ENCODE measurements at places on chromosomes 3 and 15.

- DNase-seq: no peak
Observed at GRCh38 chr3:38043486-38043885, 4.5 kb downstream of the DLEC1 start.

- no peak for DNase-seq
Observed at GRCh38 chr3:28317438-28318022, 31.0 kb upstream of the ZCWPW2 start.

GRCh38 chr3:17850448-17850847 is 108.0 kb upstream of the TBC1D5 start:
- DNase-seq: no peak

DNA sequence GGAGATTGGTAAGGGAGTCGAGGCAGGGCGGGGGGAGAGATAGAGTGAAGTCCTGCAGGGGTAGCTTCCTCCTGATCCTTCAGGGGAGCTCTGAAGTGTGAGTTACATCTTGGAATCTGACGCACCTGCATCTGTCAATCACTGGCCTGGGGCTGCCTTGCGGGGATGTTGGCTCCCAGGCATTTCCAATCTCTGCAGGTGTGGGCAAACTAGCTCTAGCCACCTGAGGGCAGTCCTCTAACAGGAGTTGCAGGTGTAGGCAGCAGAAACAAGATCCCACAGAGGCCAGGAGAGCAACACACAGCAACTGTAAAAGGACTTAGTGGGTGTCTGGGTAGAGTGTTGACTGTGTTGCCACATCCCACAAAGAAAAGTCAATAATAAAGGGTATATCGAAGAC is 63.6 kb downstream of the ZNF621 start:
- no peak for DNase-seq

GRCh38 chr3:77718311-77718710 is 678.4 kb downstream of the ROBO2 start:
- DNase-seq: no peak

DNA sequence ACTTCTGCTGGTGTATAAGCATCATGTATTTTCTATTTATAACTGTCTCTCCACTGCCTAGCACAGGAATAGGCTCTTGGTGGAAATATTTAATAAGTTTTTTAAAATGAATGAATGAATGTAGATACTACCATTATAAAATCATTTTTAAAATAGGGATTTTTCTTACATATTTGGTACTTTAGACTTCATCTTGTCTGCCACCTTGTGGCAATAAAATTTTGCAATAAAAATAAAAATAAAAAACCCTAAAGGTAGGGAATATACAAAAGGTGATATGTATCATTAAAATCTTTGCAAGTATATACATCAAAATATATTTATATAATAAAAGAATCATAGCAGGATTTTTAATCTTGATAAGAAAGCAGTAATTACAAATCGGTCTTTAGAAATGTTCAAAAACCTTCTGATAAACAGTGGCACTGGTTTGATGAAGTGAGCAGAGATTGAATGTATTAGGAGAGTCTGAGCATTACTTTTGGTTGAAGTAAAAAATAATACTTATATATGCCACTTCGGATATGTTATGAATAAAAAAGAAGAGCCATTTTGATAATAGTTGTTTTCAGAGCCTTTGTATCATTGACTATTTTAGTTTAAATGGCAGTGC is 95.2 kb downstream of the SPATA16 start:
- DNase-seq: no peak

DNA sequence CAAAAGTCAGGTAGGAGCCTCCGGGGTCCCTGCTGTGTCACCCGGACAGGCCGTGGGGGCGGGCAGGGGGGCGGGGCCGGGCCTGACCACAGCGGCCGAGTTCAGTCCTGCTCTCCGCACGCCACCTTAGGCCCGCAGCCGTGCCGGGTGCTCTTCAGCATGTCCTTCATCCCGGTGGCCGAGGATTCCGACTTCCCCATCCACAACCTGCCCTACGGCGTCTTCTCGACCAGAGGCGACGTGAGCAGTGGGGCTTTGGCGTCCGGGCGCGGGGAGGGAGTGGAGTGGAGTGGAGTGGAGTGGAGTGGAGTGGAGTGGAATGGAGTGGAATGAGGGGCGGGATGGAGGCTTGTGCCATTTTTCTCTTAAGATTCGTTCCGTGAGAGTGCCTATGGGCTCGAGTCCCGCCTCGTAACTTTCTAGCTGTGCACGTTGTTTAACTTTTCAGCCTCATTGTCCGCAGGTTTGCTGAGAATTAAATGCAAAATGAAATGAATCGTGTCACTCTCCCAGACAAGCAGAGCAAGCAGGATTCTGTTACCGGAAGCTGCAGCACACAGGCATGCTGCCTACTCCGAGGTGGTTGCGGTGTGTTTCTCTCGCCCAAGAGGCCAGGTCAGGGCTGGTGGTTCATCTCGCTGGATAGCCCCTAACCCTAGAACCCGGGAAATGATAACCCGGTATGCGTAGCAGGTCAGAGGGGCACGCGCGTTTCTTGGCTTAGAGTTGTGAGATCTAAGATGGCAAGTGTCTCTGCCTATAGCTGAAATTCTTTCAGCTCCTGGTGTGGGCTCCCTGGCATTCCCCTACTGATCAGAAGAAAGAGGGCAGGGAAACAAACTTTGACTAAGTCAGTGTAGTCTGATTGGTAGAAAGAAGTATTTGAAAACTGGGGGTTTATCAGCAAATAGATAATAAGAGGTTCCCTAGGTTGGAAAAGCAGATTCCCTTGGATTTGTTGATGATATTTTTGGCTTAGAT is at the start of gene FAH:
Gene FAH (plus strand): TSS at position 104 of the 981 bp plus-strand sequence. CDS start 56 bp downstream, at position 160.
- no peak for DNase-seq

GRCh38 chr3:196159952-196160804 is 51.0 kb downstream of the ZDHHC19 start:
- DNase-seq: no peak

DNA sequence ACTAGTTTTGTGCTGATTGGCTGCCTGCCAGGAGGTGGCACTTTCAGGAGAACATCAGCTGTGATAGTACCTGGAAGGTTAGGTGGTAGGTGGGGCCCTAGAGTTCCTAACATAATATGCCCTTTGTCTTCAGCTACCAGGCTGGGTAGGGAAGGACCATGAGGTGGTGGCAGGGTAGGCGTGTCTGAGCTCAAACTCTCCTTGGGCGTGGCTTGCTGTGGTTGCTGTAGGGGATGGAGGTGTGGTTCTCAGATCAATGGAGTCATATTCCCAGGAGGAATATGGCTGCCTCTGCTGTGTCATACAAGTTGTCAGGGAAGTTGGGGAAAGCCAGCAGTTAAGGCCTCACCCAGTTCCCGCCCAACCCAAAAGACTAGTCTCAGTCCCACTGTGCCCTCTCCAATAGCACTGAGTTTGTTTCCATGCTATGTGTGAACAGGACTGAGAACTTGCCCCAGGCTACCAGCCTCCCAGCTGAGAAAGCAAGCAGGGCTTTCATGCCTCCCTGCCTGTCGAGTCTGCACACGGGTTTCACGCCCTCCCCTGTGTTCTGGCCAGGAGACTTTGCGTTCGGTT is 107.7 kb downstream of the CHCHD4 start:
- DNase-seq: no peak

- DNase-seq: no peak
Observed at GRCh38 chr3:86923071-86923491, 67.9 kb downstream of the VGLL3 start.

GRCh38 chr3:114565216-114565615 is 271.4 kb downstream of the TIGIT start:
- peak; percentile 63 for DNase-seq

DNA sequence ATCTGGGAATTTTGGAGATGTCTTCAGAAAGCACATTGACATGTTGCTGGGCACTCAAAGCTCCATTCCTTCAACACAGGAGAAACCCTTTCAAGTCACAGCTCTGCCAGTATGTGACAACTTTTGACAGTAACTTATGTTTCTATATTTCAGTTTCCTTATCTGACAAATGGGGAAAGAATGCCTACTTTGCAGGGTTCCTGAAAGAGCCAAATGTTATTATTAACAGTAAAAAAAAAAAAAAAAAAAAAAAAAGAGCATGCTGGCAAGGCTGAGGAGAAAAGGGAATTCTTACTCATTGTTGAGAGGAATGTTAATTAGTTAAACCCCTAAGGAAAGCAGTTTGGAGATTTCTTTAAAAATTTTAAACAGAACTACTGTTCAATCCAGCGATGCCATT is 272.5 kb upstream of the TGFBR2 start:
- DNase-seq: no peak

GRCh38 chr3:44136421-44136820 is 105.3 kb upstream of the TOPAZ1 start:
- no peak for DNase-seq

DNA sequence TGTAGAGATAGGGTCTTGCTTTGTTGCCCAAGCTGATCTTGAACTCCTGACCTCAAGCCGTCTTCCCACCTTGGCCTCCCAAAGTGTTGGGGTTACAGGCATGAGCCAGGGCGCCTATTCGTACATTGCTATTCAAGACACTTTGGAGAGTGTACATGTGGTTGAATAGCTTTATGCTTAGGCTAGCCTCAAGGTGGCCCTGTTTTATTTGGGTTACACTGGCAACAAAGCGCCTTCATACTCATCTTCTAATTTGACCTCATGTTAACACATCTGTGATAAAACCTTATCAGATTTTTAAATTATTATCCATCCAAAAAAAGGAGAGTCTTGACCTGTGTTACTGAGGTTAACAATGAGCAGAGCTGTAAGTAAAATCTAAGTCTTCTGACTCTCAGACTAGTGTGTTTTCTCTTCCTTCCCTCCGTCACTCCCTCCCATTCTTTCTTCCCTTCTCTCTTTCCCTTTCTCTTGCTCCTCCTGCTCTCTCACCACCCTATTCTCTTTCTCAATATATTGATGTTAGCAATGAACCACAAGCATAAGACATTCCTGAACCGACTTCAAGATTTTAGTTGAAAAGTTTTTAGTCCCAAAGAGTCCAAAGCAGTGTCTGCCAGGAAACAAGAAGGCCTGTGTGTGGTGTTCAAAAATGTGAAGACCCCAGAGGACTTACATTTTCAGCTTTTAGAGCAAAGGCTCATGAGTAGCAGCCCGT is 603.7 kb upstream of the CFAP20DC start:
- DNase-seq: no peak

GRCh38 chr15:67720556-67721175 is 104.6 kb upstream of the SKOR1 start:
- no peak for DNase-seq

GRCh38 chr3:42844412-42844713 is 31.3 kb downstream of the CYP8B1 start:
- no peak for DNase-seq

DNA sequence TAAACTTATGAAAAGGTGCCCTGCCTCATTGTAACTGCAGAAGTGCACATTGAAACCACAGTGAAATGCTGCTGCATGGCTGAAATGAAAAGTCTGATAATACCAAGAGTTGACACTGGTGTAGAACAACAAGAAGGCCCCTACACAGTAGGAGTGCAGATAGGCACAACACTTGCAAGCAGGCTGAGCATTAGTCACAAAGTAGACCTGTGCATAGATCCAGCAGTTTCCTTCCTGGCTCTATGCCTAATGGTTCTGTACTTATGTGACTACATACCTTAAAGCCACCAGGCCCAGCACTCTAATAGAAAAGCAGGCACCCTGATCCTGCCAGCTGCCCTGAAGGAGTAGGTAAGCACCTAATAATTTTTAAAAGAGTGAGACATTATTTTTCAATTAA is 41.8 kb downstream of the PRR23E start:
- no peak for DNase-seq

DNA sequence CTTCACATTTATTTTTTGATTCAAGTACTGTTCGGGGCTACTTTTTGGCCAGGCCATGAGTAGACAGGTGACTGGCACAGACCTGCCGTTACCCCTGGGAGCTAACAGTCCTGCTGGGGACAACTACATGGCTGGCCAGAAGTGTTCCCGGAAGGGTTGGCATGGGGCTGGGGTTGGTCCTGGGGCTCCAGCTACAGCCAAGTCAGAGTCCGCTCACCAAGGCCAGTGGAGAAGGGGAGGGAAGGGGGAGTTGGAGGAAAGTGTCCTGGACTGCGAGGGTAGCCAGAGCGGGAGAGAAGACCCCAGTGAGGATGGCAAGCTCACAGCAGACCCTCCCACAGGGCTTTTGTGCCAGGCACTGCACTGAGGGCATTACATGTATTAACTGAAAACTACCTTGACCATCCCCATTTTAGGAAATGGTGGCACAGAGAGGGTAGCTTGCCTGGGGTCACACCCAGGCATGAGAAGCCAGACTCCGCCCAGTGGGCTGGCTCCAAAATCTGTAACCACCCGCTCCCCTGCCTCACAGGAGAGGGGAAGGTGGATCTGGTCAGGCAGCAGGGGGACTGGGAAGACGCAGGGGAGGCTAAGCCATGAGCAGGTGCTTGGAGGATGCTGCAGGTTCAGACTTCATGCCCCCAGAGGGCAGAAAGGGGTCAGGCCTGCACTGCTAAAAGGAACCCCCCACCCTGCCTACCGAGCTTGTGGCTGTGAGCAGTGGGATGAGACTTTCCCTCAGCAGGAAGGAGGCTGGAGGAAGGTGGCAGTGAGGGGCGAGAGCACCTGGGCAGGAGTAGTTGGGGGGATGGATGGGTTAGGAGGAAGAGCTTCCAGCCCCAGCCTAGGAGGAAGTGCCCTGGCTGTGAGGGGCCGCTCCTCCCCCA is 38.3 kb upstream of the ESYT3 start:
- no peak for DNase-seq

DNA sequence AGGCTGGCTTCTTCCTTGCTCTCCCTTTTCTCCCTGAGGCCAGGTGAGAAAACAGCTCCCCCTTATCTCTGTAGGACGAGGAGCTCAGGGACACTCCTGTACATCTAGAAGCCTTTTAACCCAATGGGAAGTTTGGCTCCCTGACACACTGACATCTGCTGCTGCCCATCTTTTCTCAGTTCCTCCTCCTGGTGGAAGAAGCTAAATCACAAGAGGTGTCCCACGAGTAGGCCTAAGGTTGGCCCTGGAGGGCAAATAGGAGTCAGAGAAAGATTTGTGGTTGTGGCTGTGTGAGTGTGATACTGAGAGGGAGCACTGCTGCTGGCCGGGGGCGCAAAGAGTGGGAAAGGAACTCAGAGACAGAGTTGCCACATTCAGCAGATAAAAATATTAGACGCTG is 49.5 kb downstream of the ARHGAP31 start:
- DNase-seq: no peak

DNA sequence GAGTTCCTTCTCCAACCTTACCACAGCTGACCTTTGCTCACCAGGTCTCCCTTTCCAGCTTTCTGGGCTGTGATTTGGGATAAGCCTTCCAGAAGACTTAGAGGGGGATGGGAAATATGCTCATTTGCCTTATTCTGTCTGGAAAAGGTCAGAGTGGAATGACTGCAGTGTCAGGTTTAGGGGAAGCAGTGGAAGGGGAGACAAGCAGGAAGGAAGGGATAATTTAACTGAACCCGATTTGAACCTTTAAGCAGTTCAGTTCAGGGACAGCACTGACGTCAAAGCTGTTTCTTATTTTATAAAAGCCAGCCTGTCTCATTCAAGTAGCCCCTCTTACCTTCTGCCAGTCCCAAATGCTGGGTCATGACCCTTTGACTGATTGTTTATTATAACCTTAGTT is 418.4 kb upstream of the RARB start:
- DNase-seq: no peak

- DNase-seq: no peak
Observed at GRCh38 chr3:151410891-151411559, 26.5 kb upstream of the P2RY12 start.

- DNase-seq: no peak
Observed at GRCh38 chr15:47820057-47820746, 102.9 kb downstream of the SEMA6D start.

Measured in sciatic nerve (tissue), 2 donors.